ENCODE measurements at places on chromosomes 5 and 9.

GRCh38 chr5:156640691-156641241 is 209.3 kb upstream of the PPP1R2B start:
- no peak for DNase-seq

DNA sequence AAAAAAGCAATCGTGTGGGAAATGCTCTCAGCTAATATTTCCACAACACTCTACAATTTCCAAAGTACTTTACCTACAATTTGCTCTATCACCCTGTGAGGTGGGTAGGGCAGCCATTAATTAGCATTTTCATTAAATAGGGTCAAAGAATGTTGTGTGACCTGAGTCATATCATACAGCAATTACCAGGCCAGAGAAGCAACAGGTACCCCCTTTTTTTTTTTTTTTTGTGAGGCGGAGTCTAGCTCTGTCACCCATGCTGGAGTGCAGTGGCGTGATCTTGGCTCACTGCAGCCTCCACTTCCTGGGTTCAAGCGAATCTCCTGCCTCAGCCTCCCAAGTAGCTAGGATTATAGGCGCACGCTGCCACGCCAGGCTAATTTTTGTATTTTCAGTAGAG is 108.8 kb upstream of the RETREG1 start:
- no peak for DNase-seq

GRCh38 chr5:54743997-54744788 is 226.6 kb downstream of the SNX18 start:
- no peak for DNase-seq

DNA sequence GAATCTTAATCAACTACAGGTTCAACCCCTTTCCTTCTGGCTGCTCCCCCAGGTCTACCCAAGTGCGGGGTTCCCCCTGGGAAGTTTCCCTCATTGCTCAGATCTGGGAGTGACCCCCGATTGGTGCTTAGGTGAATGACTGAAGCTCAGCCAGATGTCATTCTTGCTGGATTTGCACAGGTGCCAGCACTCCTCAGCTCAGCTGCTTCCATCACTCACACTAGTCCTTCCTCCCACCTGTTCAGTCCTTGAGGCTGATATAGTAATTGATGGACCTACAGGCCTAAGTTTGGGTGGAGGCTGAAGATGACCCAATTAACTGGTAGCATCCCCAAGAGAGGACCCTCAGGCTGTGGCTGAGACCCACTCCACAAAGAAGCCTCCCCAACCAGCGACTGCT is 32.9 kb downstream of the PRLR start:
- no peak for DNase-seq

DNA sequence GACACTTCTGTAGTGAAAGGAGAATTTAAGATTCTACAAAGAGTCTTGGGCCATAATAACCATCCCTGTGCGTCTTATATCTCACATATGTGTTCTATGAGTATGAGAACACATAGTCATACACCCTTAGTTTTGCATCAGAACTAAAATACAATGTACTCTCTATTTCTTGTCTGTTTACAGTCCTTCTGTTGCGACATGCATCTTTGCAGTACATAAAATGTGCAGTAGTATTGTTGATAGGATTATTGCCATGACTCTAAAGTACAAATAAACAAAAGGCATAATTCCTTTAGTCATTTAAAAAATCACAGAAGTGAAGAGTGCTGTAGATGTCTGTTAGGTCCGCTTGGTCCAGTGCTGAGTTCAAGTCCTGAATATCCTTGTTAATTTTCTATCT is 201.9 kb downstream of the NR3C1 start:
- DNase-seq: no peak

All from cerebellar nuclear complex (tissue), 1 donor.